Astrocyte of the spinal cord (primary cell): ENCODE measurements at places on chromosomes 7 and 10.

GRCh38 chr7:45219801-45220435 lies 62.3 kb downstream of the RAMP3 start:
- no peak for DNase-seq

DNA sequence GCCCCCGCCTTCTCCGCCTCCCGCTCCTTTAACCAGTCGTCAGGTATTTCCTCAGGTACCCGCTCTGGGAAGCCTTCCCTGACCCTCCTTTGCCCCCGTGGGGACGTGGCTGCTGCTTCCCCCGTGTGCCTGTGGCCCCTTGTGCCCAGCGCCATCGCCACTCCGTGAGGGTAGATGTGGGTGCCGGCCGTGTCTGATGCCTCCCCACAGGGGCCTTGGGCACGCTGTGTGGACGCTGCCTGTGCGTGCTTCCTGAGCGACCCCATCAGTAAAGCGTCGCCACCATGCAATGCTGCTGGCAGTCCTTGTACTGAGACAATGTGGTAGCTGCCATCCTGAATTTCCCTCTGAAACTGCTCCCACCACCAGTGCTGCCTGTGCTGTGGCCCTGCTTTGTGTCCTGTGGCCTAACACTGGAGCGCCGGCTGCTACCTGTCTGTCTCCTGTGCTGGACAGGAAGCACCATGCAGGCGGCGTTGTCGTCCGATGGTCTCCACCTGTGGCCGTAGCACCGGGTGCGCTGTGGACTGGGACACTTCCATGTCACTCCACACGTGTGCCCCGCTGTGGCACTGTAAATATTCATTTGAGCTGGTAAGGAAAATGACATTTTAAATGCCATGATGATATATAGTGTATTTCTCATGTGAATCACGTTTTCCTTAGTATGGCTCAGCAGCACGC lies 213.8 kb downstream of the MGMT start:
- DNase-seq, result no peak

- DNase-seq, result no peak
These were observed 30.0 kb downstream of the TECTB start for GRCh38 chr10:112313234-112313633.

DNA sequence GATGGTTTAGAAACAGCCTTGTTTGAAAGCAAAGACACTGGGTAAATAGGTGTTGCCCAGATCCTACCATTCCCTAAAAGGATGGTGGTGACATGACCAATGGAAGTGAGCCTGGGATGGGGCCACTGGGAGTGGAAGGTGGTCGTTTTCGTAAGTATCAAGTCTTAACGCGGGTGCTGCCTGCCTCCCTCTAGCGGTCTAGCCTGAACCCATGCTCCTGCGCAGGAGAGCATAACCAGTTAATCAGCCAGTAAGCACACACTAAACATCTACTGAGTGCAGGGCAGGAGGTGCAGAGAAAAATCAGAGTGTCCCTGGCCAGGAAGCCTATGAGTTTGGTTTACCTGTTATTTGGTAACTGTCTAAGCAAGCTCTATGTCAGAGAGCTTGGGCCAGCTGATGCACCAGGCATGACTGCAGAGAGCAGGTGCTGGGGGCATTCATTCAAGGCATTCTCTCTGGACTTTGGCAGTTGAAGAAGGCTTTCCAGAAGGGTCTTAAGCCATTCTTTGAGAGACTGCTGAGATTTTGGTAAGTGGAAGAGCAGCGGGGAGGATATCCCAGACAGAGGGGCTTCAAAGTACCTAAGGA lies 930 bp downstream of the GARIN1A start:
- DNase-seq, result peak; percentile 34

GRCh38 chr10:125797424-125797823 lies 21.8 kb upstream of the MMP21 start:
- DNase-seq, result no peak

- DNase-seq, result peak; percentile 80
These were observed 56.7 kb downstream of the JCAD start for GRCh38 chr10:30002426-30003266.

DNA sequence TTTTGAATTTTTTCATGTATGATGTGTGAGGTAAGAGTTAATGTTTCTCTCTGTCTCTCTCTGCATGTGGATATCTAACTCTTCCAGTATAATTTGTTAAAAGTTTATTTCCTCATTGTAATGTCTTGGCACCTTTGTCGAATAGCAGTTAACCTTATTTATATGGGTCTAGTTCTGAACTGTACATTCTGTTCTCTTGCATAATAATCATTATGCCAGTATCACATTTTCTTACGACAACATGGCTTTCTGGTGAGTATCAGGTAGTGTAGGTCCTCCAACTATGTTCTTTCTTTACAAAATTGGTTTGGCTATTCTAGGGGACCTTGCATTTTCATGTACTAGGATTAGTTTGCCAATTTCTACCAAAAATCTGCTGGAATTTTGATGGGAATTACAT lies 337.0 kb upstream of the FZD8 start:
- no peak for DNase-seq

GRCh38 chr7:42960762-42961161 lies 28.6 kb downstream of the MRPL32 start:
- DNase-seq, result no peak

GRCh38 chr10:36187380-36188079 lies 545.4 kb upstream of the FZD8 start:
- DNase-seq, result no peak

- DNase-seq, result no peak
These were observed 83.5 kb downstream of the SEMA3D start for GRCh38 chr7:85103357-85103756.

- no peak for DNase-seq
These were observed 30.6 kb downstream of the SMNDC1 start for GRCh38 chr10:110274072-110274627.

GRCh38 chr10:58662314-58662713 lies 149.6 kb downstream of the BICC1 start:
- DNase-seq, result peak; percentile 91

DNA sequence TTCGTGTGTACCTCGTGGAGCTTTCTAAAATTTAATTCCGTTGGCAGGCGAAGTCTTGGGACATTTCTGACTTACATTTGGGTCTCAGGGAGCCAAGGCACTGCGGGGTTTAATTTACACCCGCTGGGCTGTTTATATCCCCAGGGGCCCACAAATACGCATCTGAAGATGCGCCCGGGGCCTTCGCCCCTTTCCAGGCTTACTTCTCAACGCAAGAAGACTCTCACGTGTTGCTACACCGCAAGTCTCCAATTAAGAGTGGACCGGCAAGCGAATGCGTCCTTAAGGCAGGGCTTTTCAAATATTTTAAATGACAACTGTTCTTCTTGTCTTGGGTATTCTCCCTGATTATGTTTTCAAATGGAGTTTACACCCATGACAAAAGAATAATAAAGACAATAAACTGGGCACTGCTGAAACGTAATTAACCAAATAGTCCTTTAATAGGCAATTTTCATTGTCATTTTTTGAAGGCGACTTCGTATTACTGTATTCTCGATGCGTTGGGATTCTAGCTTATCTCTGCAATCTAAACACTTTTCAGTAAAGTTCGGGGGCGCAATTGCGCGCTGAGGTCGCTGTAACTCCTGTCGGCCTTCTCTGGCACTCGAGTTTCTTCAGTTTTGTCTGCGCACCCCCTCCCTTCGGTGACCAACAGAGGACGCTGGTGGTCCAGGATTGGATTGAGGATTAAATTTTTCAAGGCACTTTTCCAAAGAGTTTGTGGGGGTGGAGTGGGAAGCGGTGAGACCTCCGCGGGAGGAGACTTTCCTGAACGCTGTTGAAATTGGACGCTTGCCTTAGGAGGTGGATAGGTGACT lies 837 bp upstream of the IGFBP3 start:
- peak; percentile 83 for DNase-seq

GRCh38 chr10:132423966-132424861 lies 27.2 kb downstream of the PWWP2B start:
- no peak for DNase-seq

DNA sequence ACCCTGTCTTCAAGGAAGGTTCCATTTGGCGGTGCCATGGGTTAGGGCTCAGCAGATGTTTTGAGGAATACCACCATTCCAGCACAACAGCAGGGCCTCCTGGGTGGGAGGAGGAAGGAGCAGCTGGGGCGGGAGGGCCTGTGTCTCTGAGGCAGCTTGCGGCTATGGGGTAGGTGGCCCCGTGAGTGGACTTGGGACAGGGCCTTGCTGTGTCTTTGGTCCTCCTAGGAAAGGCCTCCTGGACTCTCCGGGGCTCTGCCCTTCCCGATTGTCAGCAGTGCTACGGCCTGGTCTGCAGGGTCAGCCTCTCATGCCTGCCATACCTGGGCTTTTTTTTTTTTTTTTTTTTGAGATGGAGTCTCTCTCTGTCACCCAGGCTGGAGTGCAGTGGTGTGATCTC lies 96.7 kb downstream of the PAXIP1 start:
- no peak for DNase-seq

- no peak for DNase-seq
These were observed 138.1 kb downstream of the HERPUD2 start for GRCh38 chr7:35556515-35557471.

GRCh38 chr7:2105917-2106316 lies 126.8 kb downstream of the MAD1L1 start:
- DNase-seq, result no peak

DNA sequence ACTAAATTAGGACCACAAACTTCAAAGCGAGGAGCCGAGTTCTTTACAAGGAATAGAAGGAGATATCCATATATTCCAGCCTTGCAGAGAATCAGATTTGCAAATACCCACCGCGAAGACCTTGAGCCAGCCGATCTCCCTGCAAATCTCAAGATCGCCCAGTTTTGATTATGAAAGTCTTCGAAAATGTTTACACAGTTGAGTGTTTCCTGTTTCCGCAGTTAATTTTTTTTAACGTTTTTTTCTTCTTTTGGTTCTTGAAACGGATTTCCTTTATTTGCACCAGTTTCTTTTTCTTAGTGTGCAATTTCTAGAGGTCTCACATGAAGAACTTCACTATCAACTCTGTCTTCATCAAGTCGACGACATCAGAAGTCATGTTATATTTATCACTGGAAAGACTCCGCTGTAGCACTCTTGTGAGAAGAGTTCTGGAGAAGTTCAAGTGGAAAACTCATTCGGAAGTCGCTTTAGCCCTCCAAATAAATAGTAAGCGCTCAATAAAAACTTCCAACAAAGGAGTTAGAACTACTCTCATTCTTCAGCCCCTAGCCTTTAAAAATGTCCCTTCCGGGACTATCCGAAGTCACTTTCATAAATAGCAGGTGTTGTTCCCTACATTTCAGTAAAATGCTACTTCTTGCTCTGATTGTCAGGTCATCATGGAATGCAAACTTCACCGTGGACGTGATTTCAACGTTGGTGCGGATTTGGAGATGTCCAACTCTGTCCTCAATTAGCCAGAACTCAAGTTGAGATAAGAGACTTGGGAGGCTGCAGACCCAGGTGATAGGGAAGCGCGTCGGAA lies 11.9 kb upstream of the SPAG6 start:
- no peak for DNase-seq

- no peak for DNase-seq
These were observed 591.9 kb upstream of the MGMT start for GRCh38 chr10:128875030-128875744.

DNA sequence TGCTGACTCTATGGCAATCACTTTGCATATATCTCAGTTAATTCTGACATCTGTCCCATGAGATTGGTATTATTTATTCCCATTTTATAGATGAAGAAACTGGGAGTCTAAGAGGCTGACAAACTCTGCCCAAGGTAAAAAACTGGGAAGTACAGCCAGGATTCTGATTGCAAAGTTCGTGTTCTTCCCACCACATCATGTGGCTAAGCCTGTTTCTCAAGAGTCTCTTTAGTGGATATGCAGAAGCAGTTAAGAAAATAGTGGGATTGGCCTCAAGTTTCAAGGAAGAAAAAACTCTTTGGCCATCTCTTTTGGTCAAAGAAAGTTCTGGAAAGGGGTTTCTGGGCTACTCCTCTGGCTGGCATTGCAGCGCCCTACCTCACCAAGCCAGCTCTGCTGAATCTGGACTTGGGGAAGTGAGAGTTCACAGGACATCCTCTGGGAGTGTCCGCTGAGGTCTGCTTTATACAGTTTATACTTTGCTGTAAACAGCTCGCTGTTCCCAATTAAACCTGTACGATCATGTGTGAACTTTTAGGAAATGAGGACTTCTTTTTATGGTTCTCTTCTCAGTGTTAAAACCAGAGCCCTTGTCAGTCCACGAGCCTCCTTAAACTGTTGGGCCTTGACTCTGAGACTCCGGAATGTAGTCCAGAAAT lies 12.2 kb upstream of the BMPR1A start:
- DNase-seq, result no peak

- DNase-seq, result no peak
These were observed 66.5 kb downstream of the ZNF277 start for GRCh38 chr7:112272921-112273561.

GRCh38 chr7:35722054-35722849 lies 27.3 kb upstream of the HERPUD2 start:
- DNase-seq, result no peak

- no peak for DNase-seq
These were observed 291.1 kb downstream of the GRID1 start for GRCh38 chr10:86075512-86075911.

GRCh38 chr10:119199231-119199992 lies 8.0 kb upstream of the GRK5 start:
- DNase-seq, result peak; percentile 85

DNA sequence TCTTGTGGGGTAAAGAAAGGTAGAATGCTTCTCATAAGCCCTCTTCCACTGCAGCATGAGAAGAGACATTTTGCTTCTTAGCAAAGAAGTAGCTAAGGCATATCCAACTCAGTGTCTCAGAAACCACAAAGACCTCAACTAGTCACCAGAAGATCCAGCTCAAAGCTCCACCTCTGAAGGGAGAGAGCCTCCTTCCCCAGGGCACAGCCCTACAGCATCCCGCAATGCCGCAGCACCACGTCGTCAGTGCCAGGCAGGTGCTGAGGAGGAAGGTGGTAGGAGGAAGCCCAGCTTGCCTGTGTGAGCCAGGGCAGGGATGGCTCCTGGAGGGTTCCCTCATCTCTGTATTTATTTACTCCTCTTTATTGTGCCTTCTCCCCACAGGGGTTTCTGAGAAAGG lies 385.6 kb upstream of the NPVF start:
- DNase-seq, result no peak

- no peak for DNase-seq
These were observed 317.5 kb downstream of the DNAJB6 start for GRCh38 chr7:157654350-157654749.

- DNase-seq, result no peak
These were observed 48.7 kb downstream of the PDK4 start for GRCh38 chr7:95547361-95548348.

DNA sequence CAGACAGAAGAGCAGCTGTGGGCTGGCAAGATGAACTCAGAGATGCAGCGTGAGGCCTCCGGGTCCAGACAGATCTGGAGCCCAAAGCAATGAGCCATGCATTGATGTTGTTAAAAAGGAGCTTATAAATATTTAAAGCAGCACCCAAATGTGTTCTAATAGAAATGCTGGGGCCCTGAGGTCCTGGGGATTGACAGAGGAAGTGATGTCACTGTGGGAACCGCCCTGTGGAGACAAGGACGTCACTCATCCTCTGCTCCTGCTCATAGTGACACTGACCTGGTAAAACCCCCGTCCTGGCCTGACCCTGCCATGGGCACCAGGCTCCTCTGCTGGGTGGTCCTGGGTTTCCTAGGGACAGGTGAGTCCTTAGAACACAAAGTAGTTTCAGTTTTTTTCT lies 197.0 kb upstream of the PRSS58 start:
- DNase-seq, result no peak

GRCh38 chr7:102061354-102061945 lies 225.2 kb upstream of the SH2B2 start:
- no peak for DNase-seq
